Panc1 (cell line): ENCODE measurements at places on chromosomes 13 and 19. TPM values are rescaled to one million over a fixed set of nuclear protein-coding genes. Genes with fewer than 3 reads are reported as not detected.

Gene PLPPR3
- total RNA-seq = 63.7 TPM

Gene CRB3
- 0.21 TPM for total RNA-seq

Gene ATXN8OS
- total RNA-seq = not detected

Gene TBXA2R
- 5.2 TPM for total RNA-seq

Gene ZNF492
- total RNA-seq = not detected

Gene ANO8
- 13.5 TPM for total RNA-seq

Gene BLVRB
- total RNA-seq = 45.6 TPM

Gene OR7G3
- not detected for total RNA-seq

DNA sequence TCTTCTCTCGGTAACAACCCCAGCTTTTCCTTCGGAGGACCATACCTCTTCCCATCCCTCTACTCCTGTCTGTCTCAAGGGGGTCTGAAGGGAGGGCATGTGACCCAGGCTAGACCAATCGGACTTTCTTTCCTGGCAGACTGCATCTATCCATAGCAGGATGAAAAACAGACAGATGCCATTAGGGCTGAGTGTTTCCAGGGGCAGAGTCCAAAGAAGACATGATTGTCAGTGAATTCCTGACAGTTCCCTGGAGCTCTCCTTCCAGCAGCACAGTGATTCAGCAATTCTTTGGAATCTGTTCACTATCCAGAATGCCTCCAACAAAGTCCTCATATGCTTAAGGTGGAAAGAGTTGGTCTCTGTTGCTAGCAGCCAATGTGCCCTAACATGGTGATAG, 189.8 kb downstream of the KCTD12 start:
- DNase-seq = no peak

DNA sequence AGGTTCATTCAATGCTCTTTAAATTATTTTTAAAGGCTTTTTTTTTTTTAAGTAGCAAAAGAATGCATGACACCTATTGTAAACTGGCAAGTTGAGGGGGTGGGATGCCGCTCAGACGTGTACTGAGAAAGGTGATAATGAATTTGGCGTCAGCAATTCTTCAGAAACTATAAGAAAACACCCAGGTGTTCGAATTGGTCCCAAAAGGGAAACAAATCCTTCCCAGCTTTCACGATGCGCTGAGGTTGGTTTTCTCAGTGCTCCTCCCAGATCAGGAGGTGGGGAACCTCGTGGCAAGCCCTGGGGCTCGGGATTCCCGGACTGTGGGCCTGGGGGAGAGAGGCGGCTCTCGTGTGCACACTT, 543 bp upstream of the FAM124A start:
- no peak for DNase-seq

- DNase-seq = no peak
Observed at GRCh38 chr13:70080012-70080411, 27.6 kb upstream of the ATXN8OS start.

DNA sequence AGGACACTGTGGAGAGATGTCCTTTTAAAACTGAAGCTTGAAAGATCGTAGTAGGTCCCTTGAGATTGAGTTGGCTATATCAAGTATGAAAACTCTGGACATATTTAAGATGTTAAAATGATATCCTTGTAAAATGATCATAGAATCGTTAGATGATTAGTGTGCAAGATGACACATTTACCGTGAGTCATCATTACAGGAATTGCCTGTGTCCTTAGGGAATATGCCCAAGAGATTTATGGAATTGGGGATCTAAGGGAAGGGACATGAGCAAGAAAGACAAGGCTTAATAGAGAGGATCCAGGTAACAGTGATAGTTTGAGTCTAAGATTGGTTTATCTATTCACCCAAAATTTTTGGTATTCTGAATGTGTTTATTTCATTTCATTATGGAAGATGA, 233.7 kb downstream of the GPC5 start:
- no peak for DNase-seq
